ENCODE measurements at places on chromosomes 3 and 15. TPM values are rescaled to one million over a fixed set of nuclear protein-coding genes. Genes with fewer than 3 reads are reported as not detected.

DNA sequence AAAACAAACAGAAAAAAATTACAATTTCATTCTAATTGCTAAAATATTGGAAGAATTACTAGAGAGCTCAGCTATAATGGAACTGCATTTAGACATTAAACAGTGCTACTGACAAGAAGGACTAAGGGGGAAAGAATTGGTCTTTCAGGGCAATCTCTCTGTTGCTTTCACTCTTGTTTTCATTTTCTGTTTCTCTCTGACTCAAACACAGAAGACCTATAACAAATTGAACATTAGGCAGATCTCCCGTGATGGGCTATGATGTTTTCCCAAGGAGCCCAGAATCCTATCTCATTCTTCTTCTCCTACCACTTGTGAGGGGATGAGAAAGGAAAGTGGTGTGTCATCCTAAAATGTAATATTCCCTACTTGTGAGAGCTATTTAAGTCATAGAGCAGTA, 358.0 kb upstream of the TGFBR2 start:
- DNase-seq = no peak

The PIK3CB gene
- 38.5 TPM for total RNA-seq

The ISL2 gene
- total RNA-seq = 0.37 TPM

- DNase-seq = no peak
Measured at GRCh38 chr3:106792716-106793115, 584.5 kb upstream of the CCDC54 start.

DNA sequence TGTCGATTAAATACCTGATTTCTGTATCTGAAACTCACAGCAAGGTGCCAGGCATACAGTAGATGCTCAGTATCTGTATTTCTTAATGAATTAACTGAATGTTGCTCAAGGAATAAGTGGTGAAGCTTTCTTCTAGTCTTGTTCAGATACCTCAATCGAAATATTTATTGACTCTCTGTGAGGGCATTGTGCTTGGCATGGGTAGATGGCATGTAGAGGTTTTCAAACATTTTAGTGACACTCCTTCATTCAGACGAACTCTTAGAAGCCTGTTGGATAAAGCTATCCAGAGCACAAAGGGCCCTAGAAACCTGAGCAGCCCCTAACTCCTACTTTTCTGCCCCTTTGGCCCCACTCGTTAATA, 369 bp upstream of the SNX1 start:
- no peak for DNase-seq

- no peak for DNase-seq
Measured at GRCh38 chr3:172166261-172166660, 126.9 kb downstream of the FNDC3B start.

DNA sequence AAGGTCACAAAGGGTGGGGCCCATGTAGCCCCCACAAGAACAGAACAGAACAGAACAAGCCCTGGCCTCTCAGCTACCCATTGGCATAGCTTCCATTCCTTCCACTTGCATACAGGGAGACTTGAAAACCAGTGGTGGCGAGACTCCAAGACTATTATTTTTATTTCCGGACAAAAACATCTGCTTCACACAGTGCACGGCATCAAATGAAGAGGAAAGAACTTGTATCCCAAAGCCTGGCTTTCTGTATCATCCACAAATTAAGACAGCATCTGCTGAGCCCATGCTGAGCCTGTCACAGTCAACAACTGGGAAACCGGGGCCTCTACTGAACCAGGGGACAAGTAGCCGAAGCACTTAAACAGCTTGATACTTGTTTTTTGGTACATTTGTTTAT, 56.0 kb downstream of the CLEC3B start:
- no peak for DNase-seq

GRCh38 chr3:127690106-127690505, 17.4 kb downstream of the ABTB1 start:
- DNase-seq = no peak

DNA sequence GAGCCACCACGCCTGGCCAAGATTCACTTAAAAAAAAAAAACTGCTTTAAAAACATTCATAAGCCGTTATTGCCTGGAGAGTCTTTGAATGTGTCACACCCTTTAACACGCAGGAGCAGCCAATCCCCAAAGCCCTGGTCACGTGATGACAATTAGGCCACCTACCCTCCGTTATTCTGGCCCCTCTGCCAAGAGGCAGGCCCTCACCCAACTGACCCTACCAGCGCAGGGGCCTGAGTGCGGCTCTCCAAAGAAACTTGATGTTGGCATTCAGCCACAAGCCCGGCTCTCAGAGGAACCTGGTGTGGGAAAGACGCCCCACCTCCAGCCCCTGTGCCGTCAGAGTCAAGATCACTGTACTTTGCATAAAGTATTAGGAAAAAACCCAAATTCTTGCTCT, 11.6 kb upstream of the MUC4 start:
- DNase-seq = no peak

GRCh38 chr15:88911766-88912118, 1.4 kb downstream of the MFGE8 start:
- DNase-seq = peak; percentile 47
